ENCODE measurements at places on chromosomes 2 and 18. TPM values are rescaled to one million over a fixed set of nuclear protein-coding genes. Genes with fewer than 3 reads are reported as not detected.
A peak's percentile ranks its signal among the peaks of the same experiment; 100 is the strongest.

Gene DOK1
- 39.6 TPM for total RNA-seq

Gene DHX57
- total RNA-seq = 14.9 TPM

DNA sequence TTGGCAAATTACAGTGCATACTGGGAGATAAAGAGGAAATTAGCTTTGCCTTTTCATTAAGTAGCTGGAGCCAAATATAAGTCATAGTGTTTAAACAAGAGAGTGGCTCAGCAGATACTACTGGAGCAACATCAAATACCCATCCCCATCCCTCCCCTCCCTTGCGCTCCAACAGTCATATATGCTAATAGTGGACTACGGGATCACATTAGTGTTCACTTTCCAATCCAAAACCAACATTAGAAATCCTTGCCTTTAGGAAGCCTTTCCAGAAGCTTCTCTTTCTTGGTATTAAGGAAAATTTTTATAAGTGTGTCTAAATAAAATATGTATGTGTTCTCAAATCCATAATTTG, 1669.3 kb downstream of the SUCLG1 start:
- H3K4me1 ChIP-seq = no peaks in the 10 kb centered on the region
- DNase-seq = no peak
- no peak overlapping the region for H3K4me3 ChIP-seq
- no peaks in the 10 kb centered on the region for H3K36me3 ChIP-seq

GRCh38 chr2:131010566-131010965, 82.7 kb downstream of the FAM168B start:
- no peak overlapping the region for H3K27ac ChIP-seq
- H3K27me3 ChIP-seq = no peaks in the 10 kb centered on the region
- no peaks in the 10 kb centered on the region for H3K4me1 ChIP-seq
- DNase-seq = no peak
- H3K36me3 ChIP-seq = no peaks in the 10 kb centered on the region

- H3K4me1 ChIP-seq = no peaks in the 10 kb centered on the region
- H3K4me3 ChIP-seq = peak overlapping the region; percentile 16
- no peaks in the 10 kb centered on the region for H3K36me3 ChIP-seq
- no peaks in the 10 kb centered on the region for H3K27me3 ChIP-seq
Observed at GRCh38 chr2:200156166-200156835, 150.2 kb upstream of the SPATS2L start.

GRCh38 chr2:36433311-36434217, 78.0 kb downstream of the CRIM1 start:
- peaks cover 10% of the 10 kb centered on the region for H3K4me1 ChIP-seq
- H3K27ac ChIP-seq = no peak overlapping the region
- no peaks in the 10 kb centered on the region for H3K36me3 ChIP-seq
- H3K4me3 ChIP-seq = no peak overlapping the region

- peak; percentile 43 for DNase-seq
- no peaks in the 10 kb centered on the region for H3K27me3 ChIP-seq
- H3K4me1 ChIP-seq = no peaks in the 10 kb centered on the region
Observed at GRCh38 chr18:63002305-63002704, 287.0 kb downstream of the PHLPP1 start.

All from spleen (tissue), 13 donors.